Bronchial epithelial cell (primary cell): ENCODE measurements at places on chromosomes 3 and 15. TPM values are rescaled to one million over a fixed set of nuclear protein-coding genes. Genes with fewer than 3 reads are reported as not detected.

GRCh38 chr15:95663156-95664100 lies 667.1 kb upstream of the NR2F2 start:
- DNase-seq = peak; percentile 10

DNA sequence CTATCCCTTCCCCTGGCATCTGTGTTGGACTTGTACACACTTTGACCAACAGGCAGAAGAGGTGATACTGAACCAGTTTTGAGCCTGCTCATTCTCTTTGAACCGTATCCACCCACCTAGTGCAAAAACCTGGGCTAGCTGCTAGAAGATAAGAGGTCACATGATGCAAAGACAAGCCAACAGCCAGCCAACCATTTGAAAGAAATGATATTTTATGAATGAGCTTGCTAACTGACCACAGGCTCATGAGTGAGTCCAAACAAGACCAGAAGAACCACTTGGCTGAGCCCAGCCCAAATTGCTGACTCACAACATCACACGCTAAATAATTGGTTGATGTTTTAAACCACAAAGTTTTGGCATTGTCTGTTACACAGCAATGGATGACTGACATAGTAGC lies 74.0 kb upstream of the CTNNB1 start:
- no peak for DNase-seq

DNA sequence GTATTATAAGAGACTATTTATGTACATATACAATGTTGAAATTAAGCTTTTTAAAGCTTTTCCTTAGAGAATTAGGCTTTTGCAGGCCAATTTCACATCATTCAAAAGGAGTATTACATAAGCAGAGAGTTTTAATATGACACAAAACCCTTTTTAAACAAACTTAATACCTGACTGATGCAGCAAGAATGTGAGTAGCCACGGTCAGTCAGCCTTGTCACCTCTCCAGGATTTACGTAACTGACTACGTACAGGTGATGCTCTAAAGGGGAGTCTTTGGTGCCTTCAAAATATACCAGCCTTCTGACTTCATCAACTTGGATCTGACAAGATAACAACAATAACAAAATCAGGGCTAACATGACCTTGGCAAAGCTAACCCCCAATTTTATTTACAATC lies 44.2 kb upstream of the IGDCC4 start:
- DNase-seq = no peak

Gene TLNRD1
- total RNA-seq = 7.3 and 7.4 TPM in 2 replicates

- no peak for DNase-seq
Observed at GRCh38 chr15:77528290-77528967, 104.3 kb downstream of the LINGO1 start.

Gene C3orf85
- total RNA-seq = not detected in 2 replicates

GRCh38 chr15:81911022-81911971 lies 134.5 kb downstream of the MEX3B start:
- no peak for DNase-seq

DNA sequence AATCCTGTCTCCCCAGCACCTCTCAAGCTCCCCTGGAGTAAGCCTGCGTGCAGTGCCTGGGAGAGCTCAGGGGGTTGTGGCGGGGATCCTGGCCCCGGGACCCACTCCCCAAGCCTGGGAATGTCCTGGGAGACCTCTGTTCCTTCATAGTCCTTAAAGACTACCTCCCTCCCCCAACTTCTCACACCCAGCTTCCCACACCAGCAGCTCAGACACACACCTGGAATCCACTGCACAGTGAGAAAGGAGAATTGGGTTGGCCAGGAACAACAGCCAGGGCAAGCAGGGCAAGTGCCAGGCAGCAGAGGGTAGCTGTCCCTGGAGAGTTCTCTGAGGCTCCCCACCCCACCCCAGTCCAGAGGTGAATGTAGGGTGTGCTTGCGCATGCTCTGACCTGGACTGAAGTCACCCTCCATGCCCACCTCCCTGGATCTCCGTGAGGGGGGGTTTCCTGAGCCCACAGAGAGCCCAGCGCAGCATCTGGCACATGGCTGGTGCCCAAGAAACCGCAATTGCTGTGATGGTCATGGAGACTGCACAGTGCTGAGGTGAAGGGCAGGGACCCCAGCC lies 22.2 kb downstream of the PSTPIP1 start:
- DNase-seq = no peak
